ENCODE measurements at places on chromosomes 7 and 10. TPM values are rescaled to one million over a fixed set of nuclear protein-coding genes. Genes with fewer than 3 reads are reported as not detected.
A peak's percentile ranks its signal among the peaks of the same experiment; 100 is the strongest.

Gene TFR2
- polyA plus RNA-seq: 1.7 TPM

Gene IGF2BP3
- polyA plus RNA-seq: 0.17 TPM

DNA sequence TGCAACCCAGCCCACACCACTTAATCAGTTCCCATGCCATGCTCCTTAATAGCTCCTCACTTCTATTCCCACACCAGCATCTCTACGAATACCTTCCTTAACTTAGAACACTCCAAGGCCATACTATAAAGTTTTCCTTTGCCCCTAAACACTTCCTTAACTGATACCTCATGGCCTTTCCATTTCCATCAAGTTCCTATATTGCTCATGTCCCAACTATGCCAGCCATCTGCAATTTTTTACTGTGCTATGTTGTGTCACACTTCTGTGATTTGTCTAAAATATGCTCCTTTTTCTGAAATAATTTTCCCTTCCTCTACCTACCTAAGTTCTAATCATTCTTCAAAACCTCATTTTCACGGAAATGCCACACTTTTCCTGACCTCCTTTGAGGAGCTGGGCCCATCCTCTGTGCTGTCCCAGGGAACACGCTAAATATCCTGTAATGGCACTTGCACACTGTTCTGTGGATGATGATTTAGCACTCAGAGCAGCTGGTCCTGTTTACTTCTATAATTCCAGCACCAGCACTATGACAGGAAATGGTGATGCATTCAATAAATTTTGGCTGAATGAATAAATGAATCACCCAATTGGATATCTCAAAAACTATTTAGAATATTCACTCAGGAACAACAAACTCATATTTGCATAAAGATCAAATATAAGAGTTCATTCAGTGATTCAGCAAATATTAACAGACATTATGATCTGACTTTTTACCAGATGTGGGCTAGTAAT, 266.5 kb upstream of the HGF start:
- H3K4me1 ChIP-seq: no peaks in the 10 kb centered on the region
- H3K4me3 ChIP-seq: no peak overlapping the region
- DNase-seq: no peak
- H3K27me3 ChIP-seq: no peaks in the 10 kb centered on the region
- H3K36me3 ChIP-seq: no peaks in the 10 kb centered on the region

DNA sequence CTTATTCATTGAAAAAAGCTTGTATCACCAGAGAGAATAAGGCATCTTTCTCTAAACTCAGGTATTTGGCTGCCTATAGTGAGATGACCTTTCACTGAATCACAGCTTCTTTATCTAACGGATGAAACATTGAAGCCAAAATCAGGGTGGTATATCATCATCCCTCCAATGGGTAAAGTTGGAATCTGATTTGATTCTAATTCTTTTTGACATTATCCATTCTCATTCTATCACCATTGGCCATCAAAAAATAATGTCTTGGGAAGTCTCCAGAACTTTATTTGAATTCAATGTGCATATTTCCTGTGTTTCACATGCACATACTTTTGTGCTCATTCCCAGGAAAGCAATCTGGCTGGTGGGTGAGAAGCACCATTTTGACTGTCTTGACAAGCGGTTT, 95.2 kb downstream of the PLPP4 start:
- no peaks in the 10 kb centered on the region for H3K36me3 ChIP-seq
- no peaks in the 10 kb centered on the region for H3K27me3 ChIP-seq
- no peak overlapping the region for H3K27ac ChIP-seq
- DNase-seq: no peak

DNA sequence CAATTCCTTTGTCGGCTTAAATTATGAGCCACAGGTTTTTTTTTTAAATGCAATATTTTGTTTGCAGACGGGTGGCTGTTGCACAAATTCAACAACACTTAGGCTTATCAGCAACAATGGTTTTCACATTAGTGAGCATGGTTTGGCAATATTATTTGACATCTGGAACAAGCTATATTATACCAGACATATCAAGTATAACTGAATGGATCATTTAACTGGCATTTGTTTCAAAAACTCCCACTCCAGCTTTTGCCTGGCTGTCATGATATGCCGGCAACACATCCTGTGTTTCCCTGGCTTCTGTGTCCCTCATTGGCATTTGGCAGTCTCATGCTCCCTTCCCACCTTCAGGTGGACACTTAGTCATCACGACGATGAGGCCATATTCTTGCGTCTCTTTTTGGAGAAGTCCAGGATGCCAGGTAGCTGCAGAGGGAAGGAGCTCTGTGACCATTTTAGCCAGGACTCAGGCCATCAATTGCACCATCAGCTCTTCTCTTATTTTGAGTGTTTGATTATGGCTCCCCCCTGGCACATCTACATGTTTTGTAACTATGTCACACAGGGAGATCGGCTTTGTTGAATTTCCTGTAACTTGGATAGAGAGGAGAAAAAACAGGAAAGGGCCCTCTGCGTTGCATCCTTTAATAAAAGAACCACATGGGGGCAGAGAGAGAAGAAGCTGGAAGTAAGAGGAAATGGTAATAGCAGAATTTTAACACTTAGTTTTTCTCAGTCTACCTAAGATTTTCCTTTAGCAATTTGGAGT, 413.9 kb downstream of the LRMDA start:
- no peaks in the 10 kb centered on the region for H3K36me3 ChIP-seq
- H3K4me1 ChIP-seq: peaks cover 9% of the 10 kb centered on the region
- H3K4me3 ChIP-seq: no peak overlapping the region
- no peak overlapping the region for H3K27ac ChIP-seq

- DNase-seq: no peak
- H3K27me3 ChIP-seq: no peaks in the 10 kb centered on the region
- no peak overlapping the region for H3K27ac ChIP-seq
- H3K4me1 ChIP-seq: peaks cover 70% of the 10 kb centered on the region
- H3K4me3 ChIP-seq: peak overlapping the region; percentile 6
- H3K36me3 ChIP-seq: peaks cover 24% of the 10 kb centered on the region
These were observed 2.2 kb downstream of the RBM33 start for GRCh38 chr7:155646669-155647068.

Data from spleen (tissue), 13 donors.